ENCODE measurements at places on chromosomes 1 and 21.

- no peak for DNase-seq
These were observed 145.6 kb upstream of the CHRM3 start for GRCh38 chr1:239240736-239241135.

DNA sequence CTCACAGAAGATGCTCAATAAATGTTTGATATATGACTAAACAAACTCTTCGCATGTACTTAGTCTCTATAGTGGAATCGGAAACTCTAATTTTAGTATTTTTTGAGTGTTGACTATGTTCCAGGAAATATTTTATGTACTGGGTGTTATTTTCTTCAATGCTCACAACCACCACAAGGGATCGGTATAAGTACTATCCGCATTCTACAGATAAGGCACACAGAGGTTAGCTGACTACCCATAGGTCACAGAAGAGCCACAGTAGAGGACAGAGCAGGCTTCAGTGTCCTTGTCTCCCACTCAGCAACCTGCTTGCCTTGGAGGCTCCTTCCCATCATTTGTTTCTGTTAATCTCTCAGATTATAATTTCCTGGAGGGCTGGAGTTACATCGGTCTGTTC lies 451.3 kb downstream of the OMA1 start:
- no peak for DNase-seq

- DNase-seq, result no peak
These were observed 129.2 kb downstream of the ADAMTS1 start for GRCh38 chr21:26715878-26716506.

DNA sequence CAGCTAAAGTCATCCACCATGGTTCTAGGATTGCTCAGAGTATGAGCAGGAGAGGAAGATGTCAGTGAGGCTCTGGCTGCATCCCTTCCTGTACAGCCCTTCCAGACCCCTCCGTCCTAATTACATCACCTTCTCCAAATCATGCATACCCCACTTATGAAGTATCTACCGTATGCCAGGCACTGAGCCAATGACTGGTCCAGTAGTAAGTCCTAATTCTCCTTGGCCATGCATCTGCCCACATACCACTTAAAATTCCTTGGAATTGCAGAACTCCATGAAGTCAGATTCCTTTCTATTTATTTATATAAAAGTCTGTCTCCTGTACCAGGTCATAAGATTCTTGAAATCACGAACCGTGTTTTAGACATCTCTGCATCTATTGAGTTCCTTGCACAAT lies 106.1 kb downstream of the SEC16B start:
- no peak for DNase-seq

- DNase-seq, result no peak
These were observed 177.3 kb upstream of the CAMK1G start for GRCh38 chr1:209406168-209406567.

DNA sequence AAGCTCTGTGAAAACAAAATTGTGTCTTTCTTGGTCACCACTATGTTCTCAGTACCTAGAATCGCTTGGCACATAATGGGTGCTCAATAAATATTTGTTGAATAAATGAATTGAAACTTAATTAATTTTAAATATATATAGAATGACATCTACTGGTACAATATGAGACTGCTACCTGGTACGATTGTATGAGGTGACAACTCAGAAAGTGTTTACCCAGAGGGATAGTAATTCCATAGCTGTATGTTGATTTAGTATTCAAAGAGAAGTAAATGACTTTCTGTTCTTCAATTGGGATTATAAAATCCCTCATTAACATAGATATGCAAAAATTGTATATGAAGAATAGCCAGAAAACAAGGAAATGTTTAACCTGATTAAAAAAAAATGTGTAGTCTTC lies 128.7 kb downstream of the RPS6KC1 start:
- DNase-seq, result no peak

DNA sequence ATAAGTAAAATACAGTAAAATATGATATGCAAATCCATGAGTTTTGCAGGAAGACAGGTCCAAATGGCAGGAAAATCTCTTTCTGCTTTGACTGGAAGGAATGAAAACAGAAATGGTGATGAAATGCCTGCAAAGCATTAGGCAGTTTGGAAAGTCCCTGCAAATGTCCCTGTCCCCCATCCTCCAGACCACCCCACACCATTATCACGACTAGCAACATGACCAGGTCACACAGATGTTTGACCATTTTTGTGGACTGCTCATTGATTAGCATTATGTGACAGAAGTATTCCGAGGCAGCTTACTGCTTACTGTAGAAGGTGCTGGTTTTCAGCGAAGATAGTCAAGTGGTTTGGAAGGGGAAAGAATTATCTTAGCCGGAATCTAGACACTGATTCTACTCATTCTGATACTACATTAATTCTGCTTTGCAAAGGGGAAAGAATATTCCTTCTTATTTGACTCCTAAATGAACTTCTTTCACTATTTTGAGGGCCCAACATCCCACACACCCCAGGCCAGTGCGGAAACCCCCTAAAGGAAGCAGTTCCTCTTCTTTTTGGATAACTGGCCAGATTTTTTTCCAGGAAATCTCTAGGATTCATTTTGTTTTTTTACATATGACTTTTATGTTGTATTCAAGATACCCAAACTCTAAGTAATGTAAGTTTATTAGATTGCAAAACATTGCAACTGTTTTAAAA lies 9.5 kb upstream of the CR2 start:
- DNase-seq, result no peak

DNA sequence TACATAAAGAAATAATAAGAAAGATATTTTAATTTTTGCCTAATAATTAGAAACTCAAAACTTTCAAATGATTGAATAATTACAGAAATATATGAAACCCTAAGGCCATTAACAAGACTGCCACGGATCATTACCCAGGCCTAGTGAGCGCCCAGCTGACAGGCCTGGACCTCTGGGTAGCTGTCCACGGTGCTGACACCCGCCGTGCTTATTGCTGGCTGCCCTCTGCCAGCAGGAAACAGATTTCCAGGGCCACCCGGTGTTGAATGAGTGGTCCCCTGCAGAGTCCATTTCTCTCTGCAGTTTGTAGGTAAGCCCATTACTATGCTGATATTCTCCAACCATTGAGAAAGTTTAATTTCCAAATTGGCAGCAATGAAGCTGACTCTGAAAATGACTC lies 254.4 kb upstream of the GJB5 start:
- DNase-seq, result no peak

- no peak for DNase-seq
These were observed 45.4 kb upstream of the IGSF21 start for GRCh38 chr1:18062185-18062584.

GRCh38 chr1:161954466-161954865 lies 69.2 kb downstream of the OLFML2B start:
- no peak for DNase-seq

DNA sequence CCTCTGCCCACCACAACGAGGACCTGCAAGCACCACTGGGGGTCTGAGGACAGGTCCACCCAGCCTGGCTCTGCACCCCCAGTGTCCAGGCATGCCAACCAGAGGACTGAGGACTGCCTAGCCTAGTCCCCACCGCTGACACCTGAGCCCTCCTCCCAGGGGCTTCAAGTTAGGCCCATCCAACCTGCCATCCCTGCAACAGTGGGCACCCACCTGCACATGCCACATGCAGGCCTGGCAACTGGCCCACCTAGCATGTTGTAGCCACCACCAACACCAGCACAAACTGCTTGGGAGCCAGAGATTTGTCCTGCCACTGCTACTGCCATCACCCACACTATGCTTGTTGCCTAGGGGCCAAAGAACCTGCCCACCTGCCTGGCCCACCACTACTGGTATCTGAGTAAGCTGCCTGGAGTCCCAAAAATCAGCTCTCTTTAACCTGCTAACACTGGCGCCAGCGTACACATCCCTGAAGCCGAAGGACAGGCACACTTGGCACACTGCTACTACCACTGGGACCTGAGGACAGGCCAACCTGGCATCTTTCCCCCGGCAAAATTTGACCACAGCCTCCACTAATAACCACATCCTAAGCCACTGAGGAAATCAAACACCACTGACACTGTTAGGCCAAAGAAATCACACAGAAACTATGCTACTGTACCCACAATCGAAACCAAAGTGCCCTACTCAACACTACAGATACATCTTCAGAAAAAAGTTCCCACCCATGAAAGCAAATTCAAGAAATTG lies 61.5 kb downstream of the PSMG1 start:
- no peak for DNase-seq

DNA sequence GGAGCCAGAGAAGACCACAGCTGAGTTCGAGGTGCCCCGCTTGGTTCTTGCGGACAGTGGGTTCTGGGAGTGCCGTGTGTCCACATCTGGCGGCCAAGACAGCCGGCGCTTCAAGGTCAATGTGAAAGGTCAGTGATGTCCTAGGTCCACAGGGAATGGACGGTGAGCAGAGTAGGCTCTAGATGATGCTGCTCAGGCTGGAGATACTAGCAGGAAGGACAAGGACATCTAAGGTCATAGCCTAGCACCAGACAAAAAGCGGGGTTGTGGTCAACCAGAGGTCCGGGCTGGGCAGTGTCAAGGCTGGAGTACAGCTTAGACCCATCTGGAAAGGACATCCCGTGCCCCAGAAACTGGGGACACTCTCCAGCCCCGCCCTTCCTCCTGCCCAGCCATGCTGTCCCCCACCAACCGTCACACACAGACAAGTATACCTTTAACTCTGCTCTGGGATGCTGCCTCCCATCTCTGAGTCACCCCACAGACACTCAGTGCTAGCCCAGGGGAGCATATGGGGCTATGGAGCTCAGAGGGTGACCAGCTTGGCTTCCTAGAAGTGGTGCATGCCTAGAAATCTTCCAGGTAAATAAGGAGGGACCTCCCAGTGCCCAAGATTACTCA lies 8.7 kb downstream of the TIE1 start:
- no peak for DNase-seq

DNA sequence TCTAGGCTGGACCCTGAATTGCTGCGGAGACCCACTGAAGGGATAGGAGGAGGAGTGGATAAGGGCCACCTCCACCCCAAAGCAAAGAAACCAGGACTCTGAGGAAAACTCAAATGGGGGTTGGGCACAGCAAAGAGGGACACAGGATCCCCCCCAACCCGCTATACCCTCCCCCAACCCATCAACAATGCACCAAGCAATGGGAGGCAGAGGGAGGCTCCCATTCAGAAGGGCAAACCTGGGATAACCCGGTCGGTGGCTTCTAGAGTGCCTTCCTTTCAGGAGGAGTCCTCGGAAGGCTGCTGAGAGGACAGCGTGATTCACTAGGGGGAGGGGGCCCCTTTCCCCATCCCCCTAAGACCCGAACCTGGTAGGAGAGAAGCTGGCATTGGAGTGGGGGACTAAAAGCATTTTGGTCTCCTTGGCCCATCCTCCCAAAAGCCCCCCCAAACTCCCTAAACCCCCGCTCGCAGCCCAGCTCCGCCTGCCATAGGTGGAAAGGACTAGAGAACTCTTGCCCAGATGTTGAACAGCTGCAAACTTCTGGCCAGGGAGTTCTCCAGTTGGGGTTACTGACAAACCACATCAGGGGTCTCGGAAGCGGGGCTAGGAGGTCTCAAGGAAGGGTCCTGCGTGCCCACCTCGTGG lies 1.3 kb downstream of the MEF2D start:
- no peak for DNase-seq

DNA sequence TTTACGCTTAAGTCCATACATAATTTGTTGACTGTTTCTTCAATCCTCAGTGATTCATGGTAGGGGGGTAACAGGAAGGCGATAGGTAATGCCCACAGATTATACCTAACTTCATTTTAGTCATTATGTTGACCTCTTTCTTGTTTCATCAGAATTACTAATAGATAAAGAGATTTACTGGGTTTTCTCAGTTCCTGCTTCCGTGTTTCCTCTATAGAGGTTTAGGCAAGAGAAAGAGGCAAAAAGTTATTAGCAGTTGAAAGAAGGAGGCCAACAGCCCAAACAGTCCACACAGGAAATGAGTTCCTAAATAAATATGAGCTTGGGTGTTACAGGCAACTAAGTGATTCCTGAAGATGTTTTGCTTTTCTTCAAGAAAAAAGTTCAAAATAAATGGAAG lies 17.9 kb upstream of the CLCA1 start:
- no peak for DNase-seq

GRCh38 chr1:242634732-242635131 lies 110.2 kb upstream of the PLD5 start:
- no peak for DNase-seq

GRCh38 chr21:31185663-31186062 lies 147.4 kb upstream of the KRTAP19-8 start:
- no peak for DNase-seq

DNA sequence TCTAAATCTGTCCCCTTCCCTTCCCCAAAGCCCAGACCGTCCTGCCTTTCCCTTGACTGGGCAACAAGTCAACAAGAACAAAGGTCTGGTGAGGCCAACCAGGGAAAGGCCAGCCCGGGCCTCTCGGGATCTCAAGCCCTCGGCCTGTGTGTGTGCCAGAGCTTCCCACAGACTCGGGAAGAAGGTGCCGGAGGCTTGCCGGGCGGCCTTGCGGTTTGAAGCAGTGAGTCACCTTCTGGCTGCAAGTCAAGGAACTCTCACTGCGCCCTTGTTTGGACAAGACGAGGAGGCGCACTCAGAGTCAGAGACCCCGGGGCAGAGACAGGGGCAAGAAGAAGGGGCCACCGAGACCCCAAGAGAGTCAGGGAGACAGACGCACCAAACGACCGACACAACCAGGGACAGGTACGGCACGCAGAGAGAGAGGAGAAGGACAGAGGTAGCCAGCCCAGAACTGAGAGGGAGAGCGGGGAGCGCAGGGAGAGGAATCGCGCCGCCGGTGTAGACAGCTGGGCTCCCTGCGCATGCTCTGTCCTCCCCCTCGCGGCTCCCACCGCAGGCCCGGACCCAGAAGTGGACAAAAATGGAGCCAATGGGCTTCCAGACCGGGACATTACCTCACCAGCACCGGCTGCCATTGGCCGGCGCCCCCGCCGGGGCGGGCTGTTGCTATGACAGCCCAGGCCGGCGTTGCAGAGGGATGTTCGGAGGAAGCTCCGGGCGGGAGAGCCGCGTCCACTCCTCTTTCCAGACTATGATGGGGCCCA lies 66.6 kb upstream of the LAPTM5 start:
- DNase-seq, result peak; percentile 26

DNA sequence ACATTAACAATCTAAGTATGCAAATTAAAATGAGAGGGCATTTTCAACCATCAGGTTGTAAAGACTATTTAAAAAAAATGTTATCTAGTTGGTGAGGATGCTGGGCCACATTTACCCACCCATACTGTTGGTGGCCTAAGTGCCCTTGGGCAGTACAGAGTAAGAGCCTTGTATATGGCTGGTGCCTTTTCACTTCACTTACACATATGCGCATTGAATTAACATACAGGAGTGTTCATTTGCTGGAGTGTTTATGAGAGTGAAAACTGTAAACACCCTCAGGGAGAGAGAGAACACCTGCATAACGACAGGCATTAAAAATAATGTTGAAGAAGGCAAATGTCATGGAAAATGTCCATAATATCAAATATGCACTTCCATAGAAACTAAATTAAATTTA lies 427.1 kb downstream of the PCP4 start:
- DNase-seq, result no peak

DNA sequence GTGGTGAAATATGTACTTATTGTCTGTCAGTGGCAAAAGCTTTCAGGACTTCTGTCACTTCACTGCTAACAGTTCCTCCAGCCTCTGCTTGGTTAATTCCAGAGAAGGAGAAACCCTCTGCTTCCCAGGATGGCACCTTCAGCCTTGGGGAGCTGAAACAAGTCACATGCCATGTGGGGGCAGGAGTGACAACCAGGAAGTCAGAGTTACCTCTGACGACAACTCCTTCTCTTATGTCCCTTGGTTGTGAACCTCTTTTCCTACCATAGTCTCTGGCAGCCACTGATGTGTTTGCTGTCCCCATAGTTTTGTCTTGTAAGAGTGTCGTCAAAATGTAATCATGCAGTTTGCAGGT lies 53.6 kb downstream of the FCRL5 start:
- no peak for DNase-seq
